ENCODE measurements at places on chromosomes 6 and 20. TPM values are rescaled to one million over a fixed set of nuclear protein-coding genes. Genes with fewer than 3 reads are reported as not detected.

GRCh38 chr6:43712579-43712978 is 25.0 kb upstream of the MRPS18A start:
- DNase-seq = no peak

GRCh38 chr6:5766260-5766659 is 240.5 kb downstream of the NRN1 start:
- no peak for DNase-seq

The L3MBTL3 gene
- 17.2 TPM for total RNA-seq

DNA sequence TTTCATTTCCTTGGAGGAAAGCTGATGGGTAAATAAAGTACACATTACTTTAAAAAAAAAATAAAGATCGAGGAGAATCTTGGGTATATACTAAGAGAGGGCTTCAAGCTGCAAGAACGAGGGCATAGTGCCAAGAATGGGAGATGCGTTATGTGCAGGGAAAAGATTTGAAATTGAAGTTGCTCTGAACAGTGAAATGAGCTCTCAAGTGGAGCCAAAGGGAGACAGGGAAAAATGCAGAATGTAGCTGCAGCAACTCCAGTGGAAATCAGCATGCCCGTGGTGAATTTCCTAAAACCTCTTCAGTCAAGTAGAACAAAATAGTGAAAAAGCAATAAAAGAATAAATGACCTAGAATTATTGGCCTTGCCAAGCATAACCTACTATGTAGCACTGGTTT is 11.4 kb upstream of the COL9A1 start:
- no peak for DNase-seq

The PNLDC1 gene
- 0.44 TPM for total RNA-seq

The CPXM1 gene
- 28.8 TPM for total RNA-seq

GRCh38 chr6:15299430-15300131 is 53.7 kb downstream of the JARID2 start:
- no peak for DNase-seq
